Midbrain (tissue), 1 donor: ENCODE measurements at places on chromosomes 3 and 15.

GRCh38 chr3:114379266-114379665, 85.4 kb downstream of the TIGIT start:
- no peak for DNase-seq

- DNase-seq: no peak
Observed at GRCh38 chr15:94858011-94858410, 626.6 kb downstream of the MCTP2 start.

GRCh38 chr15:42808913-42809312, 72.0 kb upstream of the CDAN1 start:
- no peak for DNase-seq

GRCh38 chr15:94269954-94270353, 38.6 kb downstream of the MCTP2 start:
- DNase-seq: no peak

DNA sequence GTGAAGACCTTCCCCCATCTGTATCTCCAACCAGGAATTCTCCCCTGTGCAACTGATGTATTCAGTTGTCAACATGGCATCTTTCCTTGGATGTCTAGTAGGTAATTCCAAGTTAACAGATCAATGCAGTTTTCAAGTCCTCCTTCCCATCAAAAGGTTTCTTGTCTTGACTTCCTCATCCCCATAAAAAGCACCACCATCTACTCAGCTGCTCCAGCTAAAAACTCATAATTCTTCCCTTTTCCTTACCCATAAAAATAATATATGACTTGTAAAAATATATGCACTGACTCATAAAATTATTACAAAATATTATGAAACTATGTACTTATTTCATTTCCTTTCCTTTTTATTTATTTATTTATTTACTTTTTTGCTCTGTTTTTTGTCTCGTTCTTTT, 5.0 kb upstream of the CAND2 start:
- DNase-seq: no peak

DNA sequence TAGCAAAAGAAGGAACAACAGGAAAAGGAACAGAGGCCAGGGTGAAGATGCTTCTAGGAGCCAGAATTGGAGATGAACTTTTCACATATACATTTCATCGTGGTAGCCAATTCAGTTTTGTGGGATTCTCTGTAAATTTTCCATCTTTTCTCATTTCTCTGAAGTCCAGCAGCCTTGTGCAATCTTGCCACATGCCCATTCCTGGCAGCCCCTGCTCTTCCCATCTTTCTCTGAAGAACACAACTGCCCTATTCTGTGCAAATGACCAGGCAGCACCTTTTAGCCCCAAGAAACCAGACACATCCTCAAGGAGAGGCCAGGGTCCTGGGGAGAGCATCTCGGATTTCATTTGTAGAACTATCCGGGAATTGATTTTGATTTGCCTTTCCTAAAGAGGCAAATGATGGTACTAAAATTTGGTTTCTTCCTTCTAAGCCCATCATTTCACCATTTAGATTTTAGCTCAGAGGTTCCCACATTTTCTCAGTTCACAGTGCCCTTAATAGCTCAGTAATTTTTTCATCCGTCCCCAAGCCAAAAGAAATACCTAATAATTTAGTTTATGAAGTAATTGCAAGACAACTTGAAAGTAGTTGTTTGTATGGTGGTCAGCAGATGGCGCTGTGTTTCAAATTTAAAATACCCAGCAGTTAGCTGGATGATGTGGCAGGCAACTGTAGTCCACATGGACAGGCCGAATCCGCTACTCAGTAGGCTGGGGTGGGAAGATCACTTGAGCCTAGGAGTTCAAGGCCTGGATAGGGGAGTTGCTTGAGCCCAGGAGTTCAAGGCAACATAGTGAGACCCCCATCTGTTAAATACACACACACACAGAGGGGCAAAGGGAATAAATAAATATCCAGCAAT, 61.3 kb upstream of the ACKR4 start:
- DNase-seq: peak; percentile 76

DNA sequence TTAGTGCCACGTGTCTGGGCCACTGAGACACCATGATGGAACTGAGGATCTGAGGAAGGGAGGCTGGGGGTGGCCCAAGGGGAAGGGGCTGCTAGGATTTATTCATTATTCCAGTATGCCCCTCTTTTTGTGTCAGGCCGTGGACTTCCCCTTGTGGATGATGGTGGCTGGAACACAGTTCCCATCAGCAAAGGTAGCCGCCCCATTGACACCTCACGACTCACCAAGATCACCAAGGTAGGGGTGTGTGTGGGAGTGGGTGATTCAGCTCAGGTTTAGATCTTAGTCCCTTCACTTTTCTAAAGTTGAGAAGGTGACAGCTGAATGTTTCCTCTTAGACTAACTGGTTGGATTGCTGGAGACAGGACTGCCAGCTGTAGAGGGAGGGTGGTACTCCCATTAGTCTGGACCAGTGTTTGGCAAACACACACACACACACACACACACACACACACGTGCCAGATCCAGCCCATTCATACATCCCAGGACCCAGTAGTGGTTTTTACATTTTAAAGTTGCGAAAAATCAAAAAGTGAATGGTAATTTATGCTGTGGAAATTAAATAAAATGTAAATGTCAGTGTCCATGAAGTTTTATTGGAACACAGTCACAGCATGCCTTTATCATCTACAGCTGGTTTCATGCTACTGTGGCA, 11.4 kb downstream of the EIF4G1 start:
- no peak for DNase-seq

GRCh38 chr3:51940648-51941462, 849 bp downstream of the RRP9 start:
- no peak for DNase-seq

DNA sequence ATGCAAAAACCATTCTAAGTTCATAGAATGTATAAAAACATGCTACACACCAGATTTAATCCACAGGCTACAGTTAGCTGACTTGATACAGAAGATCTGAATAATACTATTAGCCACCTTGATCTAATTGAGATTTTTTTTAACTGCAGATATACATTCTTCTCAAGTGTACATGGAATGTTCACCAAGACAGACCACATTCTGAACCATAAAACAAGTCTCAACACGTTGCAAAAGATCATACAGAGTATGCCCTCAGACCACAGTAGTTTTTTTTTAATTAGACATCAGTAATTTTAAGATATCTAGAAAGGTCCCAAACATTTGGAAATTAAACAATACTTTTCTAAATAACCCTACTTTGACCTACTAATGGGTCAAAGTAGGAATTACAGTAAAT, 83.3 kb downstream of the FGF7 start:
- no peak for DNase-seq

GRCh38 chr3:58798312-58798711, 131.7 kb upstream of the FAM3D start:
- DNase-seq: no peak

- DNase-seq: no peak
Observed at GRCh38 chr15:101399431-101399830, 90.1 kb downstream of the PCSK6 start.

DNA sequence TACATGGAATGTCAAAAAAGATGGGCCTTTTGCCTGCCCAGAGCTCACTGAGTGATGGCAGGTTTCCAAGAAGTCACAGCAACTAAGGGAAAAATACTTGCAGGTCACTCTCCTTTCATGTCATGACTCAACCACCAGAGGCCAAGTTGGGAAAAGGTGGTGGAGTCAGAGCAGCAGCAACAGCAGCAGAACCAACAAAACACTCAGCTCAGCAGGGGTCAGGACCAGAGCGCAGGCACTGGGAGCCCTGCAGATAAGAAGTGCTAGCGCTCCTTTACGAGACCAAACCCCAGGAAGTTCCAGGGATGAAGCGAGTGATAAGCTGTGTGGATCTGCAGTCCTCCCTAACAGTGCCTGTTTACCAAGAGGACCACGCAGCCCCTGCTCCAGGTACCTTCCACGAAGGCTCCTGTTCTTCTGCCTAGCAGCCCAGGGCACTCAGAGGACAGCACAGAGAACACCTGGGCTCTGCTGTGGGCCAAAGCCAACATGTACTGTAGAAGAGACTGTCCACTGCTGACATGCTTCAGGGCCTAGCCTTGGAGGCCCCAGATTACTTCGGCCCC, 26.0 kb downstream of the POC1A start:
- no peak for DNase-seq

DNA sequence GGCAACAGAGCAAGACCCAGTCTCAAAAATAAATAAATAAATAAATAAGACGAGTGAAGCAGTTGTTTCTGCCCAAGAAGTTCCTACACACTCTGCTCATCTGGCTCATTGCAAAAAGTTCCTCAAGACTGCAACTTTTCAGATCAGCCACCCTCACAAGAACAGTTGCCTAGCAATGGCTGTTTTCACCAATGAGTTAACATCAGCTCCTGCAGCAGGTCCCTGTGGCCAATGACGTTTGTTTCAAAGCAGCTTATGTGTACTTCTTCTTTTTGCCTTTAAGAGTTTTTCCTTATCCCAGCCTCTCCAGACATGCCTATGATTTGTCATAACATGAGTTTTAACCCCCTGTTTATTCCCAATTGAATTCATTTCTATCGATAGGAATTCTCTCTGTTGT, 118.4 kb upstream of the SPRED1 start:
- no peak for DNase-seq

GRCh38 chr15:25088261-25088790, 133.5 kb downstream of the SNRPN start:
- no peak for DNase-seq

DNA sequence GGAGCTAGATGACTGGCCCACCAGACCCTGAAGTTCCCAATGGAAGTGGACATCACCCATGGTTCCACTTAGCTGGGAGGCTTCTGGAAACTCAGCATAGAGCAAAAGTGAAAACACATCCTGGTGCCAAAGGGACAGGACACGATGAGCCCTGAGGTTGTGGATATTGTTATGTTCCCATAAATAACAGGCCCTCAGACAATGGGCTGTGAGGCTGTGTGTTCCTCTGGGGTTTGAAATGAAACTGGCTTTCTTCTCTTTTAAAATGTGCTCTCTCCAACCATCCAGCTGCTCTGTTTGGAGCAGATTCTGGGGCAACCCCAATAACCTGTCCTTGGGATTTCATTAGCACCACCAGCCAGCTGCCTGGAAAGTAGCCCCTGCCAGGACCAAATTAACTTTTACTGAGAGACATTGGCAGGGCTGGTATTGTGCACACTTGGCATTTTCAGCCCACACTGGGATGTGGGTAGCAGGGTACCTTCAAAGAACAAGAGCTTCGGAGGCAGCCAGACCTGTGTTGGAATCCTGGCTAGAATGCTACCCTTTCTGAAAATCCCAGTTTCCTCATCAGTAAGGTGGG, 97.5 kb downstream of the DNAJB8 start:
- no peak for DNase-seq

DNA sequence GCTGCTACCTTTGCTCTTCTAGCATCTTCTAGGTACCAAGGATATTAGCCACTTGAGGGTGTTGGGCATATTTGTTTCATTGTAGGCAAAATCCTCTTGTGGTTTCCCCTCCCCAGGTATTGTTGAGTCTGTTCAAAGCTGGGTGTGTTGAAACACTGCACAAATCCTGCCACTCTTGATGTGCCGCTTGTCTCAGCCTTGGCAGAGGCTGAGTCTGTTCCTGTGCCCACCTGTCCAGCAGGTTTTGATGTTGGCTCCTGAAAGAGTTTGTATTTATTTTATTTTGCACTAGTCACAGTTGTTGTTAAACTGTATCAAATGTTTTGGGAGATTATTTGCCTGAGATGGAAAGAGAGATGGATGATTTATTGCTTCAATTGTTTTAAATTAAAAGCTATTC, 136.2 kb downstream of the USP13 start:
- DNase-seq: no peak

DNA sequence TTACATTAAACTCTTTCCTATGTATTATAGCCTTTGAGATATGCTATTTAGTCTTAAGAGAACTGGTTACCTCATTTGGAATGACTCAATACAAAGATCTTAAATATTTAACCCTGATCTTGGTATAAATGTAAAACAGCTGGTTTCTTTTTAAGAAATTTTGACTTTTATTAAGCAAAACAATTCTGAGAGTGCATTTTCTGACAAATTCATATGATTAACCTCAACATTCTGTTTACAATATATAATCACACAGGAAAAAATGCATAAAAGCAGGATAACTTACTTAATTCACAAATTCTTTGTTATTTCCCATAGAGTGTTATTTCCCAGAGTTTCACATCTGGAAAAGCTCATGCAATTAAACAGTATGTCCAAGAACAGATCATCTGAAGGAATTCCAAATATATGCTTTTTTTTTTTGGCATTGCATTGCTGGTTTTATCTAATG, 400.4 kb upstream of the THBS1 start:
- no peak for DNase-seq

- no peak for DNase-seq
Observed at GRCh38 chr15:48406266-48406891, 75.2 kb downstream of the DUT start.

GRCh38 chr3:138456961-138457862, 22.8 kb downstream of the ESYT3 start:
- DNase-seq: no peak

DNA sequence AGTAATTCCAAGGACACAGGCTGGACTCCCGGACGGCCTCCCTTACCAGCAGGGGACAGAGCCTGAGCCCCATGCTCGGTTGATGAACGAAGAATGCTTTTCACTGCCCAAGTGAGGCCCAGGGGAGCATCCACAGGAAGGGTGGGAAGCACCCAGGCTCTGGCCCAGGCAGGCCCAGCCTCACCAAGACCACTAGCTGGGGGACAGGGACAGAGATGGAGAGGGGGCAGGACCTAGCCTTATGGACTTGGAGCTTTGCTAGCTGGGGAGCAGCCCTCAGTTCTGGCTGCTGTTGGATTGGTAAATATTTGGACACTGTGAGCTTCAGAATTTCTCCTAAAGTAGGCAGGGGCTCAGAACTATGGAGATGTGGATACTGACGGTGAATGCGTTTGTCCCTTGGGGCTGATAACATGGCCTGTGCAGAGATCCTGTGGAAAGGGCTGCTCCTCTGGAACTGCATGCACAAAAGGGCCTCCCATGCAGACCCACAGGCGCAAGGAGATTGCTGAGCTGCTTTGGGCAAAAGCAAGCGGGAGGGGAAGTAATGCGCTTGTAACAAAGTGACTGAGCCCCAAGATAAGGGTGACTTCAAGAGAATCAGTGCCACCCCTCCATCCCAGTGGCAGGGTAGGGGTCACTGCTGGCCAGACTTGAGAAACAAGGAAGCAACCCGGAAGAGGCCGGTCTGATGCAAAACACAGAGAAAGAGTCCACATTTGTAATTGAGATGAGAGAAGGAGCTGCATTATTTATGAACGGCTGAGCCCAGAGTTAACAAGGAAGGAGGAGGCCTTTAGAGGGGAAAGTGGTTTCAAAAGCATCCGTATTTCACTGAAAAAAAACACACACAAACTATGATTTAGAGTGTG, 70.1 kb upstream of the MEF2A start:
- no peak for DNase-seq

- peak; percentile 71 for DNase-seq
Observed at GRCh38 chr3:50267280-50267913, 1.6 kb upstream of the SEMA3B start.

- DNase-seq: no peak
Observed at GRCh38 chr15:38471974-38472373, 18.0 kb downstream of the FAM98B start.

- no peak for DNase-seq
Observed at GRCh38 chr3:61985020-61985419, 388.3 kb downstream of the FEZF2 start.
